ENCODE measurements at places on chromosomes 1 and 21. TPM values are rescaled to one million over a fixed set of nuclear protein-coding genes. Genes with fewer than 3 reads are reported as not detected.

The ASCL5 gene
- total RNA-seq: 0.18 TPM

GRCh38 chr1:234629026-234629425 lies 19.0 kb upstream of the IRF2BP2 start:
- DNase-seq: no peak

The C4BPB gene
- total RNA-seq: 0.30 TPM

The KRTAP10-6 gene
- not detected for total RNA-seq

DNA sequence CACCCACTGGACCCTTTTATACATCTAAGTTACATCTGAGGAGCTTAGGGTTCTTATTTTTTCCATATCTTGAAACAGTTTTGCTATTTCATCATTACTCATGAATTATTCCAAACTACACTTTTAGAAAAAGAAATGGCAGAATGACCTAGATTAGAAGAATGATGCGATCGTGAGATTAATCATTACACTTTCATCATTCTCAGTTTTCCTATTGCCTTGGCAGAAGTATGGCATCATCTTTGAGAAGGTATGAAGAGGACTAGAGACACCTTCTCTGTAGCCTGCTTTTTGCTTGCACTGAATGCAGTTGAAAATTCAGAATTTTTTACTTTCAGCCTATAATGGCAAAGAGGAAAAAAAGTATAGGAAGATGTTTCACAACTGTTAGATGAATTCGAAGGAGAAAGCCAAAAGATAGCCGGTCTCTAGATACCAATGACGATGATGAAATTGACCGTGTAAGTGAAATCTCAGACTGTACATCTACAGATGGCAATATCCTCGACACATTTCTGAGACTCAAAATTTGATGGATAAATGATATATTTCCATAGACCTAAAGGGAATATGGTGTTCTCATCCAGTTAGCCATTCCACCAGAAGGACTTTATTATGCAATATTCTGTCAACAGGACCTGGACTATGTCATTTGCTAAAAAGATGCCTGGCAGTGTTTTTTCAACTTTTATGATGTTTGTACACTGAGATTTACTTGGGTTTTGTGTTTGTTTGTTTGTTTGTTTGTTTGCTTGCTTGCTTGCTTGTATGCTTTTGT lies 191.8 kb downstream of the TOMM20 start:
- DNase-seq: no peak
